Vagina (tissue), 2 donors: ENCODE measurements at places on chromosomes 1 and 21.

GRCh38 chr1:30809514-30810263 is 52.1 kb upstream of the LAPTM5 start:
- DNase-seq, result no peak

GRCh38 chr1:204313675-204314074 is 46.1 kb downstream of the PLEKHA6 start:
- DNase-seq, result no peak

- no peak for DNase-seq
These were observed 107.2 kb upstream of the MARK1 start for GRCh38 chr1:220420726-220421125.

- DNase-seq, result no peak
These were observed 20.2 kb downstream of the ACBD3 start for GRCh38 chr1:226166341-226166740.

DNA sequence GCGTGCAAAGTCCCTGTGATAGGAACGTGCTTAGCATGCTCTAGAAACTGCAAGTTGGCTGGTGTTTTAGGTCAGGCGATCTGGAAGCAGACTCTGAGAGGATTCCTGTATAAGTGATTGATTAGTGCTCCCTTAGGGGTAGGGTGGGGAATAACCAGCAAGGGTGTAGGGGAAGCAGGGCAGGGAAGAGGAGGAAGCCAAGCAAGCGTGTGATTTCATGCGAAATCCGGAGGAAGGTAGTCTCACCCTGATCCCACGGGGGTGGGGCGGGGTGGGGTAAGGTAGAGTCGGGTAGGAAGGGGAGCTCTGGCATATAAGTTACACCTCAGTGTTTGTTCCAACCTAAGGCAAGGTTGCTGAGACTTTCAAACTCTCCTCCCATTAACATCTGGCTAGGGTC is 24.9 kb upstream of the CTPS1 start:
- DNase-seq, result no peak

DNA sequence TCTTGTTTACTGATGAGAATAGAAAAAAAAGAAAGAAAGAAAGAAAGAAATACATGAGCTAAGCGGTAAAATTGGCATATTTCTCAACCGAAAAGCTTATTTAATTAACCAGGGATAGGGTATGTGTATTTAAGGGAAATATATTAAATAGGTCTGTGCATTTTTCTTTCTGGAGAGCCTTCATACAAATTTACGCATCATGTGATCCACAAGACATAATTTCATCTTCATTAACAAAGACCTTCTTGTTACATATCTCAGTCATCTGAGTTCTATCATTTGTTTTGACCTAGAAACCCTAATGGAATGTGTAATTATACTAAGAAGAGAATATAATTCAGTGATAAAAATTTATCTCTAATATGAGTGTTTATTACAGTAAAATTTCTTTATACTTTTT is 37.2 kb downstream of the CFH start:
- DNase-seq, result no peak

- DNase-seq, result no peak
These were observed 30.2 kb upstream of the CA6 start for GRCh38 chr1:8915446-8915845.

DNA sequence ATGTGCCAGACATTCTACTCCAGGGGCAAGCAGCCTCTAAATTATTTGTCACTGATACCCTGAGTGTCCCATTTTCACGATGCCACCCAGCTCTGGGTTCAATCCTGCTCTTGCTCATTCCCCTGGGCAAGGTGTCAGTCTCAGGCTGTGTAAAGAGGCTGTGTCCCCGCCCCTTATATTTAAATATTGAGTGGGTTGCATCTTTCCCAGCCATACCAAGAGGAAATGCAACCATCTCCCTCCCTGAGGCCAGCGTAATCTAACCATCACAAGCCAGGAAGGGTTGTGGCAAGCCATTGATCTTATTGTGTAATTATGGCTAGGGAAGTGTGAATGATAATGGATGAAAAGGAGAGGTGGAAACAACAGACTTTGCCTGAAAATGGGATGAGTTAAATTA is 54.7 kb upstream of the CLDN14 start:
- DNase-seq, result no peak

- no peak for DNase-seq
These were observed 8.0 kb downstream of the SDHB start for GRCh38 chr1:17045634-17046333.

DNA sequence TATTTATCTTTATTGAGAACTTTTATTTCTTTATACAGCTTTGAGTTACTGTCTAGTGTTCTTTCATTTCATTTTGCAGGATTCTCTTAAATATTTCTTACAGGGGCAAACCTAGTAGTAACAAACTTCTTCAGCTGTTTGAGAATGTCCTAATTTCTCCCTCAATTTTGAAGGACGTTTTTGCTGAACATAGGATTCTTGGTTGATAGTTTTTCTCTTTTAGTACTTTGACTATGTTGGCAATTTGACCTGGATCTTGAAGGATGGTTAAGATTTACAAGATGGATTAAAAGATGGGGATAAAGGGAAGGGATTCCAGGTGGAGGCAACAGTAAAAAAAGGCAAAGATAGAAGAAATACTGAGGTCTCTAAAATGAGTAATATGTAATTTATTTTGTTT is 38.9 kb downstream of the XPR1 start:
- no peak for DNase-seq

DNA sequence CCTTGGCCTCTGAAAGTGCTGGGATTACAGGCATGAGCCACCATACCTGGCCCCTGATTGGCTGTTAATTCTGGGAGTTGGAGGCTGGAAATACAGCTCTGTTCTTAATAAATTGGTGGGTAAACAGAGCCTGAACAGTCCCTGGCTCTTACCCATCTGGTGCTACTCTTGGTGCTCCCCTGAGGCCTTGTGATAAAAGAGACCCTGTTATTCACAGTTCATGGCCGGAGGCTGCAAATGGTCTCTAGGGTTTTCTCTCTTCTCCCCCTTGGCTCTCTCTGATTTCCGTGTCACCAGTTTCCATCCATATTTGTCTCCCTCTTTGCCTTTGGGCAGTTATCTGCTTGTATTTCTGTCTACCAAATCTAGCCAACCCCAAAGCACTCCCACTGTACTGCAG is 17.2 kb downstream of the NFASC start:
- no peak for DNase-seq

- no peak for DNase-seq
These were observed 492.3 kb downstream of the MRPL39 start for GRCh38 chr21:25115021-25115420.

GRCh38 chr1:33242652-33243051 is 13.6 kb upstream of the ZNF362 start:
- DNase-seq, result no peak
